ENCODE measurements at places on chromosomes 3 and 15.
A peak's percentile ranks its signal among the peaks of the same experiment; 100 is the strongest.

- no peak for DNase-seq
Measured at GRCh38 chr15:101108461-101108775, 143.4 kb downstream of the CHSY1 start.

DNA sequence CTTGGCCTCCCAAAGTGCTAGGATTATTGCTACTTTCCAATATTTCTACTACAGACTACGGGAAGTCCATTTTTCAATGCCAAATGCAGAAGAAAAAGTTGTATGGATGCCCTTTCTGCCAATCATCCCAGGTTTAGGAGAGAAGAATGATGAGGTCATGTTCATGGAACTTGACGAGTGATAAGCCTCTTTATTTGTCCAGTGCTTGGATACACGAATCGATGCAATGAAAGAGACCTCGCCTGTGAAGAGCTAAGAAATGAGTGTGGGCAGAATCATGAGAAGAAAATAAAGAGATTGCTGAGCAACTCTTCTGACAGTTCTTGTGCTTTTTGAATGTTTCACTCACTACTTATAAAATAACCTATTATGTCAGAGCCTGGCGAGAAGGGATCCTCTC is 996 bp upstream of the SLC28A1 start:
- no peak for DNase-seq

- DNase-seq, result no peak
Measured at GRCh38 chr3:119579366-119580066, at the start of gene ADPRH. Gene ADPRH (plus strand): TSS chr3:119579492. CDS start chr3:119582170, 2,678 bp downstream.

DNA sequence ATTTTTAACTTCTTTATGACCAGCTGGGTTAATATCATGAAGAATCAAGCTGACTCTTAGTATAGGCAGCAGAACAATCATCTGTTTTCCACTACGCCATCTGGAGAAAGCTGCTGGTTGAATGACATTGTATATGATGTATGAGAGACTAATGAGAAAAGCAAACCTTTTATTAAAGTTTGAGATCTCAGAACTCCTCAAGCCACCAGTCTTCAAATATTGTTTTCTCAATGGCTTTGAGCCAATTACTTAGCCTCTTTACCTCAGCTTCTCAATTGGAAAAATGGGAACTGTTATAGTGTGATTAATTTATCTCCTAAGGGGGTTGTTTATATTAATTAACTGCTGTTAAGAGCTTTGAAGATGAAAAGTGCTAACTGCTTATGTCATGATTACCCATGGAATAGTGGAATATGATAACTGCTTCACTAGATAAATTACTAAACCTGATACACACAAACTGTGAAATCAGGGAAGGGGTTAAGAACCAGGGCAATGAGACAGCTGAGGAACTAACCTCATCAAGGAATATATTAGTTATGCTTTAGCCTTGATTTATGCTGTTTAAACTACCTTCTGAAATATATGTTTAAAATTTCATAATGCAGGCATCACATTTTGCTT is 330.1 kb downstream of the SOX2 start:
- no peak for DNase-seq

GRCh38 chr15:75542386-75542797 is 36.7 kb downstream of the PTPN9 start:
- DNase-seq, result no peak

DNA sequence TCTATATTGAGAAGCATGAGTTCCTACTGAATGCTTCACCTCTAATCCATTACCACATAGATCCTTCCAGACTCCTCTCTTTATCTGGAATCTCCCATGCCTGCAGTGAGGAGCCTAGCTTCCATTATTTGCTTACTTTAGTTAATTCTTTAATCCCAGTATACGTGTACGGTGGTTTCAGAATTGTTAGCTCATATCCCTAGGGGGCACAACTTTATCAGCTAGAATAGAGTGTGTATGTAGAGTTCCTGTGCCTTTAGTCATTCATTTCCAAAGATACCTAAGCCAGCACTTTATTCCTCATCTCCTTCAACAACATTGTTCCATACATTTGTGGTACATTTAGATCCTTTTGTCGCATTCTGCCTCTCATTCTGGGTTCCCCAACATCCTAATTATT is 226.0 kb downstream of the TJP1 start:
- no peak for DNase-seq

GRCh38 chr15:55402707-55403106 is 5.5 kb downstream of the CCPG1 start:
- DNase-seq, result no peak

GRCh38 chr3:197372047-197372661 is 73.7 kb upstream of the DLG1 start:
- DNase-seq, result no peak

DNA sequence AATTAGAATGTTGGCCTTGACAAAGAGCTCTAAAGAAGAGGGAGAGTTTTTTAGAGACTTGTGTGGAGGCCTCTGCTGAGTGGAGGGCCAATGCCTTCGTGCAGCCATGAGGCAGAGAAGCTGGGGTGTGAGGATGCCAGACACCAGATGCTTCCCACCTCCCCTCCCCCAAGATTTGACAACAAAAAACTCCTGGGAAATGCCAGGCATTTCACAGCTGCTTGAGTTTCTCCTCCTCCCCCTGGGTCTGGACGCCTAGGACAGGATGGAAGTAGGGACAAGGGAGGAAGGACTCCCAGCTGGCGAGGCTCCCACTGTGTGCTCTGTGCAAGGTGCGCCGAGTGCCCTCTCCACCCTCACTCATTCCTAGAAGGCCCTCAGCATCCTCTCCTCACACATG is 20.1 kb downstream of the TGM4 start:
- DNase-seq, result no peak

- peak; percentile 42 for DNase-seq
Measured at GRCh38 chr15:84658080-84658787, at the start of gene NMB. Gene NMB (minus strand): TSS chr15:84658199. CDS start chr15:84658152, 47 bp downstream.

GRCh38 chr3:57154470-57155309 is 10.5 kb downstream of the IL17RD start:
- no peak for DNase-seq

GRCh38 chr15:38424101-38424552 is 29.8 kb upstream of the FAM98B start:
- DNase-seq, result no peak

- DNase-seq, result no peak
Measured at GRCh38 chr3:40079203-40079846, 230.2 kb upstream of the EIF1B start.

GRCh38 chr3:116394365-116394764 is 50.9 kb downstream of the LSAMP start:
- DNase-seq, result no peak

DNA sequence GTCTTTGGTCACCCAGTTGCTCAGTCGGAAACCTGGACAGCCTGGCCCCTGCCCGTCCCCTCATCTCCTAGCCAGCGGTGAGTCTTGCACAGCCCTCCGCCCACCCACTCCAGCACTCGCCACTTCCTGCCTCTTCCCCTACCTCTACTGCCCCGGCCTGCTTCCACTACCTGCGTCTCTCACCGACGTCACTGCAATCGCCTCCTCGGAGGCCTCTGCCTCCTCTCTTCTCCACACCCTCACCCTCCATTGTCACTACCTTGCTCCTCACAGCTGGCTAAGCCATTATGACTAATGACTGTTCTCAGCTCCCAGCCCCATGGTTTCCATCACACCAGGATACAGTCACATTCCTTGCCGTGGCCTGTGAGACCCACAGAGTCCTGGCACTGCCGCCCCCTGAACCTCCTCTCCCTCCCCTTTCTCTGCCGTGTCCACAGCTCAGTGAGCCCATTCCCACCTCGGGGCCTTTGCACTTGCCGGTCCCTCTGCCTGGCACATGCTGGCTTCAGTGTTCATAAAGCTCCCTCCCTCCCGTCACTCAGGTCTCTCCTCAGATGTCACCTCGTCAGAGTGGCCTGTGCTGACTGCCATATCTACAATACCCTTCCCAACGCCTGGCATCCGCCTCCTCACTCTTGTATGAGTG is 104.8 kb downstream of the FBLN2 start:
- no peak for DNase-seq
